ENCODE measurements at places on chromosomes 11 and 22. TPM values are rescaled to one million over a fixed set of nuclear protein-coding genes. Genes with fewer than 3 reads are reported as not detected.

DNA sequence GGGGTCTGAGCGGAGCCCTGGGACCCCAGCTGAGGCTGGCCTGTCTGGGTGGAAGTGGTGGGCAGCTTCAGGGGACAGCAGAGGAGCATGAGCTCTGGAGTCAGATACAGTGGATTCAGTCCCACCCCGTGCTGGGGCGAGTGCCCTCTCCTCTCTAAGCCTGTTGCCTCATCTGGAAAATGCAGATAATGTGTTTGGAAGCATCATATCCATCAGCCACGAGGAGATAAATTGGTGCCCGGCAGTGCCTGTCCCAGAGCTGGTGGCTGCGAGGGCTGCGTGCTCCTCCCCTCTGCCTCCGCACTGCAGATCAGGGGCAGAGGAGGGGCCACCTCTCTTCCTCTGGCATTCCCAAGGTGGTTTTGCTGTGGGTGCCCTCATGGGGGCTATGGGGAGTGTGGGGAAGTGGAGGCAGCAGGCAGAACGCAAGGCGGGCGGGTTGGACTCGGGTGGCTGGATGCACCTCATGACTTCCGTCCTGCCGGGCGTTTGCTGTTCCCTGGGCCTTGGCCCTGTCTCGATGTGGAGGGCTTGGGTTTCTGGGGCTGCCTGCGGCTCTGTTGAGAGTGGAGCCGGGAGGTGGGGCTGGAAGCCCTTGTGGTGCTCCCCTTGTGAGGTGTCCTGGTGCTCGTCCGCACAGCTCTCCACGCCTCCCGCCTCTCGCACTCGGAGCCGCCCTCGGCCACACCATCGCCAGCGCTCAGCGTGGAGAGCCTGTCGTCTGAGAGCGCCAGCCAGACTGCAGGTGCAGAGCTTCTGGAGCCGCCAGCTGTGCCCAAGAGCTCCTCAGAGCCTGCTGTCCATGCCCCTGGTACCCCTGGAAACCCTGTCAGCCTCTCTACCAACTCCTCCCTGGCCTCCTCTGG is 20.9 kb downstream of the MICALL1 start:
- no peaks in the 10 kb centered on the region for H3K36me3 ChIP-seq
- DNase-seq: no peak
- H3K27me3 ChIP-seq: no peaks in the 10 kb centered on the region
- no peak overlapping the region for H3K27ac ChIP-seq
- no peak overlapping the region for H3K4me3 ChIP-seq

GRCh38 chr11:33819278-33820035 is 45.1 kb upstream of the FBXO3 start:
- H3K4me3 ChIP-seq: no peak overlapping the region
- no peaks in the 10 kb centered on the region for H3K36me3 ChIP-seq
- no peak overlapping the region for H3K27ac ChIP-seq
- no peak for DNase-seq

DNA sequence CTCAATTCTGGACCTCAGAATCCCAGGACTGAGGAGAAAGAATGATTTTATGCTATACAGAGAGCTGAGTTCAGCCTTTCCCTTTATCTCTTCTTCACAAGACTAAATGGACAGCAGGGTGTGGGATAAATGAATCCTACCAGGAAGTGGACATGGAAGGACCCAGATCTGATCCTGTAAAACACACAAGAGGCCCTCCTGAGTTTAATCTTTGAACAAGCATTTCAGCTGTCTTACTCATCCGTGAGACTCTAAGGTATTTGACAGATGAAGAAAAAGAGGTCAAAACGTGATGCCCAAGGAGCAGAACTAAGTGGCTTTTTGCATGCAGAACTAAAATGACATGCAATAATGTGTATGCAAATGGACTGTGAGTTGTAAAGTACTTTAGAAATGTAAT is 511.3 kb downstream of the DLG2 start:
- H3K4me3 ChIP-seq: no peak overlapping the region
- H3K27me3 ChIP-seq: no peaks in the 10 kb centered on the region
- H3K36me3 ChIP-seq: no peaks in the 10 kb centered on the region
- DNase-seq: no peak
- no peaks in the 10 kb centered on the region for H3K4me1 ChIP-seq

DNA sequence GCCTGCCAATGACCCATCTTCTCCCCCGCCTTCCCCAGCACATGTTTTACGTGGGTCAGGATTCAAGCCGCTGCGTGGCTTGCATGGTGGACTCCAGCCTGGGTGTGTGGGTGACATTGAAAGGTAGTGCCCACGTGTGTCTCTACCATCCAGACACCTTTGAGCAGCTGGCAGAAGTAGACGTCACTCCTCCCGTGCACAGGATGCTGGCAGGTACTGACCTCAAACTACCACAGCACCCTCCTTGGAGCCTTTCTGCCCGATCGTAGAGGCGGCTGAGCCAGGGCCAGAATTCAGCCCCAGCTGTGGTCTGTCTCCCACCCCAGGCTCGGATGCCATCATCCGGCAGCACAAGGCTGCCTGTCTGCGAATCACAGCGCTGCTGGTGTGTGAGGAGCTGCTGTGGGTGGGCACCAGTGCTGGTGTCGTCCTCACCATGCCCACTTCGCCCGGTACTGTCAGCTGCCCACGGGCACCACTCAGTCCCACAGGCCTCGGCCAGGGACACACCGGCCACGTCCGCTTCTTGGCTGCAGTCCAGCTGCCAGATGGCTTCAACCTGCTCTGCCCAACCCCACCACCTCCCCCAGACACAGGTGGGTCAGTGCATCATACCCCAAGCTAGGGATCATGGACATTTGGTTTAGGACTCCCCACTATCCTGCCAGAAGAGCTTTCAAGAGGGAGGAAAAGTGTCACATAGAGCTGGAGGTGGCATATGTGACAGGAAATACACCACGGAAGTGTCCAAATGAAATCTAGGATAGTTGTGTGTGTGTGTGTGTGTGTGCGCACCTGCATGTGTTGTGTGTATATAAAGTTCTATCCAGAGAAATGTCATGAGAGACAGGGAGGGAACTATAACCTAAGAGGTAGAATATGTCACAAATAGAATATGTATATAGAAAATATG is 10.6 kb upstream of the RELT start:
- H3K27me3 ChIP-seq: no peaks in the 10 kb centered on the region
- H3K27ac ChIP-seq: no peak overlapping the region
- no peaks in the 10 kb centered on the region for H3K4me1 ChIP-seq
- no peak overlapping the region for H3K4me3 ChIP-seq
- H3K36me3 ChIP-seq: no peaks in the 10 kb centered on the region
- no peak for DNase-seq

GRCh38 chr11:35237860-35238715 is 99.1 kb downstream of the CD44 start:
- DNase-seq: no peak
- no peak overlapping the region for H3K27ac ChIP-seq
- no peaks in the 10 kb centered on the region for H3K36me3 ChIP-seq
- no peak overlapping the region for H3K4me3 ChIP-seq
- no peaks in the 10 kb centered on the region for H3K27me3 ChIP-seq
- H3K4me1 ChIP-seq: no peaks in the 10 kb centered on the region

- H3K4me1 ChIP-seq: no peaks in the 10 kb centered on the region
- H3K36me3 ChIP-seq: no peaks in the 10 kb centered on the region
- DNase-seq: no peak
- H3K4me3 ChIP-seq: no peak overlapping the region
- H3K27me3 ChIP-seq: no peaks in the 10 kb centered on the region
- H3K27ac ChIP-seq: no peak overlapping the region
Measured at GRCh38 chr22:43326331-43327156, 16.6 kb downstream of the SCUBE1 start.

GRCh38 chr11:119149018-119149785 is at the start of gene ABCG4:
TSS of gene ABCG4 (plus strand) at chr11:119149052. CDS start at chr11:119149966, 914 bp downstream.
- no peaks in the 10 kb centered on the region for H3K36me3 ChIP-seq
- H3K4me1 ChIP-seq: no peaks in the 10 kb centered on the region
- DNase-seq: no peak
- H3K27ac ChIP-seq: no peak within 1 kb of the TSS

DNA sequence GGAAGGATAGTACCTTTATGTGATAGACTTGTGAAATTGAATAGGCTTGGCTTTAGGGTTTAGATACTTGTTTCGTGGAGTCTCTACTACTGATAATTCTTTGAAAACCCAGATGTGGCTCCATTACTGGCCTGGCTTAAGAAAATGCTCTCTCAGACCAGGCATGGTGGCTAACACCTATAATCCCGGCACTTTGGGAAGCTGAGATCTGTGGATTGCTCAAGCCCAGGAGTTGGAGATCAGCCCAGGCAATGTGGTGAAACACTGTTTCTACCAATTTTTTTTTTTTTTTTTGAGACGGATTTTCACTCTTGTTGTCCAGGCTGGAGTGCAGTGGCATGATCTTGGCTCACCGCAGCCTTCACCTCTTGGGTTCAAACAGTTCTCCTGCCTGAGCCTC is 40.9 kb downstream of the ATG13 start:
- H3K4me1 ChIP-seq: no peaks in the 10 kb centered on the region
- peaks cover 10% of the 10 kb centered on the region for H3K36me3 ChIP-seq
- peak overlapping the region; percentile 24 for H3K27ac ChIP-seq

The SLC16A8 gene
- not detected for total RNA-seq

Measured in right lobe of liver (tissue), 6 donors.